NCI-H526 treated with DMSO at 0.1 percent for 48 hours (cell line): ENCODE measurements at places on chromosomes 7 and 10.

- DNase-seq, result no peak
These were observed 112.8 kb upstream of the PDCD4 start for GRCh38 chr10:110758898-110759297.

DNA sequence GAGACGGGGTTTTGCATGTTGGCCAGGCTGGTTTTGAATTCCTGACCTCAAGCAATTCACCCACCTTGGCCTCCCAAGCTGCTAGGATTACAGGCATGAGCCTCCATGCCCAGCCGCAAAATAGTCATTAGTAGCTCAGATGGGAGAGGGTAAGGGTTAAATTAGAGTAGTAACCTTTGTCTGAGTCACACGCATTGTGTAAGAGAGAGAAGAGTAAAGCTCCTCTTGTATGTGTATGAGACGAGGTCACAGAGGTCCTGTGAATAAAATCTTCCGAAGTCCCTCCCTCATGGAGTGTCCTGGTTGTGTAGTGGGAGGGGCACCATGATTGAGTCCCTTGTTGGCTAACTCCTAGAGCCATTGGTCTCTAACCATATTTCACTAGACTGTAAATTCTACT is 85.2 kb upstream of the CDC14C start:
- no peak for DNase-seq

- no peak for DNase-seq
These were observed 960.5 kb downstream of the GATA3 start for GRCh38 chr10:9015005-9015404.

- no peak for DNase-seq
These were observed 219.4 kb upstream of the RHOBTB1 start for GRCh38 chr10:61163403-61163802.

DNA sequence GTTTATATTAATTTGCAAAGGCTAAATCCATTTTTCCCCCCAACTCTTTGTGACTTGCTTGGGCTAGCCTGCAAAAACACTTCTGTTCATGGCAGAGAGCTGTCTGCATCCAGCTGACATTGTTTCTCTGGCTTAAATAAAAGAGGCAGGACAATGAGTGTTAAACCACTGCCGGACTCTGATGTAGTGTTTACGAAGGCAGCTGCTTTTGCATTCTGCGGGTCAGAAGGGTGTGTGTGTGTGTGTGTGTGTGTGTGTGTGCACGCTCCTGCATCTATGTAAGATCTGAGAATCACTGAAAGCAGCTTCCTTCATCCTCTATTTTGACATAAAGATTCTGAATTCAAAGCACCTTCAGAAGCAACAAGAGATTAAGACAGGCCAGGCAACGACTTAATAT is 28.3 kb downstream of the NRP1 start:
- DNase-seq, result no peak

DNA sequence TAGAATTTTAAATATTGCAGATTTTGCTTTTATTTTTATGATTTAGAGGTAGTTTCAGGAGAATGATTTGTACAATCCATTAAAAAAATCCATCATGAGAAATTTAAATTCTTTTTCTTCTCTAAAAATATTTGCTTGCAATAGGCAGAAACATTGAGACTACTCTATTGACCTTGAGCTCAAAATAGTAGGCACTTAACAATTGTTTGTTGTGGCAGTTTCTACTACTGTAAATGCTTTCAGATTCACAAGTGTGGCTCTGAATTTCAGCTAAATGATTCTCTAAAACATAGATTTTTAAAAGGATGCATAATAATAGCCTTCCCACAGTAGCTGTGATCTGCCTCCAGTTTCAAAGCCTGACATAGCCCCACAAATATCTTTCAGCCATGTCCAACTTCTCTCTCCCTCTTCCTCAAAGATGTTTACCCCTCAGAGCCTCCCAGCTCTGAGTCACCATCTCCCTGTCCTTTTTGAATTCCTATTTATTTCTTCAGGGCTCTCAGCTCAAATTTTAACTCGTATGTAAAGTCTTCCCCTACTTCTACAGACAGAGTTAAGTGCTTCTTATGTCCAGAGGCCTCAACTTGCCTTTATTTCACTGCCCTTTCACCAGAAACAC is 160.5 kb downstream of the AOAH start:
- no peak for DNase-seq

- DNase-seq, result no peak
These were observed 164.7 kb upstream of the NOBOX start for GRCh38 chr7:144568233-144568632.

DNA sequence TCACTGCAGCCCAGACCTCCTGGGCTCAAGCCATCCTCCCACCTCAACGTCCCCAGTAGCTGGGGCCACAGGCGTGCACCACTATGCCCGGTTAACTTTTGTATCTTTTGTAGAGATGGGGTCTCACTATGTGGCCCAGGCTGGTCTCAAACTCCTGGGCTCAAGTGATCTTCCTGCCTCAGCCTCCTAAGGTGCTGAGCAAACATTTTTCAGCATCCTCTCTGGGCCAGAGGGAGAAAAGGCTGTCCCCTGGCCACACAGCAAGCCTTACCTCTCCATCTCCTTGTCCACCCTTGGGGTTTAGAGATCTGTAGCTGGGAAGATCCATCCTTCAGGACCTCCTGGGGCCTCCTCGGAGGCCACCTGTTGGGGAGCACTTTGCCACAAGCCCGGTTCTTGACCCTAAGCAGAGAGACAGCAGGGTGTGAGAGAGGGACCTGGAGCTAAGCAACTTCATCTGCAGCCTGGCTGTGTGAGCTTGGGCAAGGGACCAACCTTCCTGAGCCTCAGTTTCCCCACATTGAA is 85.8 kb downstream of the MYL10 start:
- no peak for DNase-seq

- DNase-seq, result no peak
These were observed 105.7 kb downstream of the ATE1 start for GRCh38 chr10:121822180-121822579.

GRCh38 chr7:55018361-55019190 is at the start of gene EGFR:
Gene EGFR, plus strand, starts transcription at chr7:55019017. Its CDS starts 261 bp downstream, at chr7:55019278.
- no peak for DNase-seq

- no peak for DNase-seq
These were observed 104.3 kb downstream of the TYW1 start for GRCh38 chr7:67100956-67101361.

GRCh38 chr7:32042900-32043299 is 27.3 kb downstream of the PDE1C start:
- no peak for DNase-seq

- DNase-seq, result no peak
These were observed 7.1 kb downstream of the AGMO start for GRCh38 chr7:15554744-15555143.

GRCh38 chr7:44935583-44935982 is 43.2 kb downstream of the MYO1G start:
- DNase-seq, result no peak

- no peak for DNase-seq
These were observed 115.8 kb downstream of the INHBA start for GRCh38 chr7:41586931-41587640.

DNA sequence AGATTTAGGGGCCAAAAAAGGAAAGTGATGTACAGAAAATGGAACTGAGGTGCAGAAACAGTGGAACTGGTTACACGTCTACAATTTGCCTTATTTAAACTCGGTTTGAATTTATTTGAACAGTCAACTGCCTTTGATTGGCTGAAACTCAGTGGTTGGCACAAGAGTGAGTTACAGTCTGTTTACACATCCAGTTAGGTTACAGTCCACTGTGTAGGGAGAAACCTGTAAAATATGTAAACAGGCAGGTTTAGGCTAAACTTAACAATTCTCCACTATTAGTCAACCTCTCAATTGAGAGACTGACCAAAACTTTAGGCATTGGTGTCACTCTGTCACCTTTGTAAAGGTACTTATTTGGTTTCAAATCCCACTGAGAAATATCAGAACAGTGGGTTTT is 40.3 kb upstream of the RELN start:
- DNase-seq, result no peak
